ENCODE measurements at places on chromosomes 12 and 14. TPM values are rescaled to one million over a fixed set of nuclear protein-coding genes. Genes with fewer than 3 reads are reported as not detected.

- no peaks in the 10 kb centered on the region for H3K27me3 ChIP-seq
- no peak overlapping the region for H3K27ac ChIP-seq
- H3K4me1 ChIP-seq: no peaks in the 10 kb centered on the region
- no peak for DNase-seq
- H3K4me3 ChIP-seq: no peak overlapping the region
Observed at GRCh38 chr14:54356172-54356571, 40.6 kb upstream of the CDKN3 start.

- H3K36me3 ChIP-seq: peaks cover 12% of the 10 kb centered on the region
- H3K4me3 ChIP-seq: no peak overlapping the region
- no peak for DNase-seq
- H3K27me3 ChIP-seq: peaks cover 2% of the 10 kb centered on the region
- no peak overlapping the region for H3K27ac ChIP-seq
- H3K4me1 ChIP-seq: peaks cover 8% of the 10 kb centered on the region
Observed at GRCh38 chr12:132079200-132079599, 64.9 kb downstream of the DDX51 start.

DNA sequence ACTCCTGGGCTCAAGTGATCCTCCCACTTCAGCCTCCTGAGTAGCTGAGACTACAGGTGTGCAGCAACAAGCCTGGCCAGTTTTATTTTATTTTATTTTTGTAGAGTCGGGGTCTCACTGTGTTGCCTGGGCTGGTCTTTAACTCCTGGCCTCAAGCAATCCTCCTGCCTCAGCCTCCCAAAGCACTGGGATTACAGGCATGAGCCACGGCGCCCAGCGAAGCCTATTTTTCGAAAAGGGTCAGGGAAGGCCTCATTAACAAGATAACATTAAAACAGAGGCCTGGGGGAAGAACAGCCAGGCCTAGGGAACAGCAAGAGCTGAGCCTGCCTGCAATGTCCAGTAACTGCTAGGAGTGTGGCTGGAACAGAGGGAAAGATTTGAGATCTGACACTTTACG is 36.1 kb upstream of the VRK1 start:
- H3K27me3 ChIP-seq: peaks cover 17% of the 10 kb centered on the region
- no peak overlapping the region for H3K27ac ChIP-seq
- H3K4me3 ChIP-seq: no peak overlapping the region
- H3K36me3 ChIP-seq: no peaks in the 10 kb centered on the region
- H3K4me1 ChIP-seq: no peaks in the 10 kb centered on the region
- DNase-seq: no peak

Gene IFNG-AS1
- 5.8 TPM for polyA plus RNA-seq

Gene DNAH10
- 0.24 TPM for polyA plus RNA-seq

Gene DPF3
- polyA plus RNA-seq: 1.8 TPM

All from immature natural killer cell (primary cell).